Activated CD4-positive, CD25-positive, alpha-beta regulatory T cell treated with anti-CD3 and anti-CD28 coated beads, Interleukin-2, amount 50 U/mL, for 16 hours (primary cell): ENCODE measurements at places on chromosomes 11 and 22.

- DNase-seq, result no peak
Observed at GRCh38 chr22:36253523-36254490, 874 bp downstream of the APOL1 start.

DNA sequence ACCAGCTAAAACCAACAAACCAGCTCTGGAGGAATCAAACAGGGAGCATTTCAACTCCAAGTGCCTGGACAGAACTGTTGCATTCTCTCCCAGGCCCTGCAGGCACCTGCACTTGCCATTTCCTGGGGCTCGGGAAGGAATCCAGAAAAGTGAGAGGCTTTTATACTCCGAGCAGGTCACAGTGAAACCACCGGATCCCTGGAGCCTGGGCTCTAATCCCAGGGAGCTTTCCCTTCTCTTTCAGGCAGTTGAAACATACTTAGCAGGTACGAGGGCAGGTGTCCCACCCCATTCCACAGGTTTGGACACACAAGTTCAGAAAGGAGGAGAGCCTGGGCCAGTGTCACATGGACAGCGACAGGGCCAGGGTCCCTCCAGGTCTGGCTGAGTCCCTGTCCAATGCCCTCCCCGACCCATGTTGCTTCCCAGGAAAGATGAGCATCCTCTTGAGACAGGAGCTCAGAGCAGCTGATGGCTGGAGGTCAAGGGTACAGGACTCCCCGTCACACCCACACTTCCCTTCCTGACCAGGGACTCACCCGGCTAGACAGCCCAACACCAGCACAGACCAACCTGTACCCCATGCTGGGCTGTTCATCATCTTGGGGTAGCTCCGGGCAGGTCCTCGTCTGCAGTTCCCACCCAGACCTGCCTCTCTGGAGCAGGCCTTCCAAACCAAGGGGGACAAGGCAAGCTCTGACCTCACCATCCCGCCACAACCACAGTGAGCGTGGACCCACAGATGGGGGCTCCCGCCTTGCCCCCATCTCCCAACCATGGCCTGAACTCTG, 49.9 kb upstream of the CD5 start:
- no peak for DNase-seq

DNA sequence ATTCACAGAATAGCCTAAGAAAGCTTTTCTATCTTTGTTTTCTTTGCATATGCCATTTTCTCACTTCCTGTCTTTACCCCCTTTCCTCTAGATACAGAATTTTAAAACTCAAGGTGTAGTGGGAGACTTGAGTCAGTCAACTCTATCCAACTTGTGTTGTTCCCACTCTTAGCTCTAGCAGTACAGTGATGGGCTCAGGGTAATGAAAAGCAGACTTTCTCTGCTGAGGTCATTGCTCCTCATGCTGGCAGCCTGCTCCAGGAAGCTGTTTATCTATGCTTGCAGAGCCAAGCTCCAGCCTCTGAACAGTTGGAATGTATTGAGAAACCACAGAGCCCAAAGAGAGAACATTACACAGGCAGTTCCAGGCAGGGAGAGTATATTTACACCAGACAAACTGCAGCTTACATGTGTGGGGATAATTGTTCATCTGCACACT, 68.1 kb downstream of the CSTPP1 start:
- DNase-seq, result no peak

DNA sequence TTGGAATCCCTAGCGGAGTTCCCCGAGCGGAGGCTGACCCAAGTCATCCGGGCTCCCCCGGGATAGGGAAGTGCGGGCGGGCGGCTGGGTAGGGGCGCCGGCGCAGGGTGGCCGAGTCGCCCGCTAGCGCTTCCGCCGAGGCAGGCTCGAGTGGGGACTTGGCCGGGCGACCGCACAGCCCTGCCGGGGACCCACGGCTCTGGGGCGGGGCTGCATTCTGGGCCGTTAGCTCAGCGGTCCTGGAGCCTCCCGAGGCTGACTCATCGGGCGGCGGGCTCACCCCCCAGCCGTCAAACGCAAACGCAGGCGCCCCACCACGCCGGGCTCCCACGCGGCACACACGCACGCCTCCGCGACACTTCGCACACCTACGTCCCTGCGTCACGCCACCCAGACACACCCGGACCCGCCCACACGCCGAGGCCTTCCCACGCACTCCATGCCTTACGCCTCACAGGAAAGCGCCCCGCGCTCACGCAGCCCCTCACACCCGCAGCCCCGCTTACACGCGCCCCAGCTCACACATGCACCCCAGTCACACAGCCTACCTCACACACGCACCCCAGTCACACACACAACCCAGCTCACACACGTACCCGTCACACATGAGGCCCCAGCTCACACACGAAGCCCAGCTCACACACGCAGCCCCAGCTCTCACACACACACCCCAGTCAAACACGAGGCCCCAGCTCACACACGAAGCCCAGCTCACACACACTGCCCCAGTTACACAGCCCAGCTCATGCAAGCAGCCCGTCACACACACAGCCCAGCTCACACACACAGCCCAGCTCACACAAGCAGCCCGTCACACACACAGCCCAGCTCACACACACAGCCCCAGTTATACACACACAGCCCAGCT, 1.2 kb downstream of the PHLDB1 start:
- DNase-seq, result peak; percentile 56

GRCh38 chr11:94560834-94561233, 6.3 kb upstream of the PIWIL4 start:
- no peak for DNase-seq

DNA sequence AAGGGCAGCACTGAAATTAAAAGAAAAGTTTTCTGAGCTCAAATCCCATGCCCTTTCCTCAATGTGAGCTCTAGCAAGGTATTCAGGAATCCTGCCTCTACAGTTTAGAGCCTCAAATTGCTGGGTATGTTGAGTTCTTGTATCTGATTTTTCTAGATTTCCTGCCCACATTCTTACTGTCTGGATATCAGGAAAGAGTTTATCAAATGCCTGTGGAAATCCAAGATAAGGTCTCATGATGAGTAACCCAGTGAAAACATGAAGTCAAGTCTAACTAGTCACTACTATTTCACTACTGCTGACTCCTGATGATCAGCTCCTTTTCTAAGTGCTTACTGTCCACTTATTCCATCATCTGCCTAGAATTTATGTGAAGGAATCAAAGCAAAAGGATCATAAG, 29.8 kb downstream of the LIMK2 start:
- no peak for DNase-seq

DNA sequence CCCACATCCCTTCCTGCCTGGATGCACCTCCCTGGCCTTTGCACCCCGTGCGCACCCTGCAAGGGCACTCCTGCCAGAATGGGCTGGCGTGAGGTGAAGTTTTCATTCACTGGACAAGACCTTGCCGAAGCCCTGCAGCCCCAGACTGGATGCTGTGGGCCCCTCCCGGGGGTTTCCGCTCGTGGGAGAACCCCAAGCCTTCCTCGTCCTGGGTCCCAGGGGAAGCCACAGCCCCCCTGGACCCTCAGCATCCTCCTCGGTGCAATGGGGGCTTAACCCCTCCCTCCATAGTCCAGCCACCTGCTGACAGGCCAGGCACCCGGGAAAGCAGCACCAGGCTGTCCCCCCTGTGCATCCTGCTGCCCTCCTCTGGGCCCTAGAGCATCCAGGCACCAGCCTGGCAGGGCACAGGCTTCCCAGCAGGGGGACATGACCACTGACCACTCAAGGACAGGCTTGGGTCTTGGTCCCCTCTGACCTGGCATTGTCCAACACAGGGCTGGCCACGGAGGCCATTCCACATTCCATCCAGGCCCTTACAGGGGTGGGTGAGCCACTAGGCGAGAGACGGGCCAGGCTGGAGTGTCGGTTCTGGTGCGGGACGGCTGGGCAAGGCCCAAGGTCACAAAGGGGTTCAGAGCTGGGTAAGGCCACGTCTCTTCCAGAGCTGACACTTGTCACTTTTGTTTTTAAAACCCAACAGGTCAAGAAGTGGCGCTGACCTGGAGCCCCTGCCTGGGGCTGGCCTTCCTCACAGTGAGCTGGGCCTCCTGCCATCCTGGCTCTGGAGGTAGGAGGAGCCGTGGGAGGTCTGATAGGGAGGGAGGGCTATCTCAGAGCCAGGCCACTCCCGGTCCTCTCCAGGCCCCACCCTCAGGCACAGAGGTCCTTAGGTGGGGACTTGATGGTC, 41.5 kb upstream of the PPARA start:
- no peak for DNase-seq

GRCh38 chr22:37502342-37503182, 16.4 kb upstream of the MFNG start:
- no peak for DNase-seq

- DNase-seq, result no peak
Observed at GRCh38 chr11:78714539-78714938, 139.9 kb upstream of the NARS2 start.

DNA sequence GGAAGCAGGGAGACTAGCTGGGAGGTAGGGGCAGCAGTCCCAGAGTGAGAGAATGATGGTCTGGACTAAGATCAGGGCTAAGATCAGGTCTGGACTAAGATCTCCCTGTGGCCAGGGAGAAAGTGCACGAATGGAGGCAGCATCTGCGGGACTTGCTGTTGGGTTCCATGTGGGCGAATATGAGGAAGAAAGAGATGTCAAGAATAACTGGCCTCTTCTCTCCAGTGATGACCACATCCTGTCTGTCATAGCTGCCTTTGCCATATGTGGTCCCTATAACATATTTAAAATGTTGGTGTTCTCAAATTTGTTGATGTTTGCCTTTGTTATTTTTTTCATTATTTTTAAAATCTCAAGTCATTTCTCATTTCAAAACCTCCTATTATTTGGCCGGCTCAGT, 27.4 kb upstream of the CXCR5 start:
- no peak for DNase-seq

DNA sequence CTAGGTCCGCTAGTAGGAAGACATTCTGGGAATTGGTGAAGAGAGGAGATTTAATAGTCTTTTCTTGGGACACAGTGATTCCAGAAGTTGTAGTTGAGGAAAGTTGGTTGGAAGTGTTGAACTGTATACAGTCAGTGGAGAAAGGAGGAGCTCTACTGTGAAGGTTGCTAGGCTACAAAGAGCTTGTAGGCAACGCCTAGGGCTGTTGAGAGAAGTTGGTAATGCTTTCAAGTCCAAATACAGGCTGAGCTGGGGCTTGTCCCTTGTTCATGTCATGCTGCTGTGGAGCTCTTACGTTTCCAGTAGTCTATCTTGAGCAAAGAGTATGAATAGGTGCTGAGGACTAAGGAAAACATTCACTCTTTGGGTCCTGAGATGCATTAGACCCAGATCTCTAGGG, 1.1 kb downstream of the TBCEL start:
- DNase-seq, result no peak

- no peak for DNase-seq
Observed at GRCh38 chr22:29663180-29663821, 56.5 kb upstream of the CABP7 start.

- no peak for DNase-seq
Observed at GRCh38 chr11:19772480-19772879, 59.8 kb downstream of the NAV2 start.

GRCh38 chr11:70281156-70281609, 10.7 kb downstream of the PPFIA1 start:
- DNase-seq, result no peak

- DNase-seq, result no peak
Observed at GRCh38 chr11:132409573-132410355, 1039.3 kb downstream of the NTM start.

DNA sequence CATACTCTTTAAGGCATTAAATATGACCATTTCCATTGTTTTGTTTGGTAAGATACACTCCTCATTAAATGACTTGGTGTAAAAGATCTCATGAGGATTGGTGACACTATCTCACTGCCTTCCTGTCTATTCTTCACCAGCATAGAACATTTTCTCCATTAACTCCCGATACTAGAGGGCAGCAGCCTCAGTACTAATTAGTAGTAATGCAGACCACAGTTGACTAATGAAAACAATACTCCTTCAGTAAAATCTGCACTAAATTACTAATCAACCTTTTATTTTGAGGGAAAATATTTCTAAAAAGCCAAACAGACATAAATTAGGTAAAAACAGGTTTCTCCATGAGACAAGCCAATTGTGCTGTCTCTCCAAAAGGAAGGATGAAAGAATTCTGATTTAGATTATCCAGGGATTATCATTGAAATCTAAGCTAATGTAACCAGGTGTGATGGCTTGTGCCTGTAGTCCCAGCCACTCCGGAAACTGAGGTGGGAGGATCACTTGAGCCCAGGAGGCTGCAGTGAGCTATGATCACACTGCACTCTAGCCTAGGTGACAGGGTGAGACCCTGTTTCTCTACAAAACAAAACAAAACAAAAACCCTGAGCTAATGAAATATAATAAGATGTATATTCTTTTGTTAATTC, 9.4 kb downstream of the PGM2L1 start:
- DNase-seq, result peak; percentile 68
